Neuronal stem cell (in vitro differentiated cells): ENCODE measurements at places on chromosomes 7 and 10.

- no peak for DNase-seq
Measured at GRCh38 chr10:34112171-34112782, 702.8 kb downstream of the PARD3 start.

DNA sequence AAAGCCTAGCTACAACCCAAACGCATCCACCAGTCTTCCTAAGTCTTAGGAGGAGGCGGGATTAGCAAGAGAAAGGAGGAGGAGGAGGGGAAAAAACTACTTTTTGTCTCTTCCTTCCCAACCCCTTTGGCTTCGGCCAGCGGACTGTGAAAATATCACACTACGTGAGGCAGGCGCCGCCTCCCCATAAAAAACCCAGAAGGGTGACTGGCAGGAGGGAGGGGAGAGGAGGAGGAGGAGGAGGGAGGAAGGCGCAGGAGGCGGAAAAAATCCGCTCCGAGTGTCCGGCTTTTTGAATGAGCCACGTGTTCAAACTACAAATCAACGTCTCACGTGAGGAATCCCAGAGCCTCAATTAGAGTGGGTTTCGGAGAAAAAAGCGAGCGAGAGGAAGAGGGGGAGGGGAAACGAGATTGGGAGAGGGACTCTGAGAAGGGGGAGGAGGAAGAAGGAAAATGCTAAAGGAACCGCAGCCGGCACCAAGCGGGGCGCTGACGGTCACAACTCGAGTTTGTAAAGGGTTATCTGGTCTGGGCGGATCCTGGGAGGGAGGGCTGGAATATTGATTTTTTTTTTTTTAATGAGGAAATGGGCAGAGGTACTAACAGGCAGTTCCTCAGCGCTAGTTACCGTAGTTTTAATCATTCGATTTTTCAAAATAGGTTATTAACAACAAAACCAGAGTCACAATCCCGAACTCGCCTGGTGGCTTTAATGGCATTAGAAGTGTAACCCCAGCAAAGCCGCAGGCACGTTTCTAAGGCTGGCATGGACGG is at the start of gene IGF2BP3:
Gene IGF2BP3, minus strand, starts transcription at position 162 of the 776 bp plus-strand sequence. CDS start 381 bp downstream, outside the sequence.
- peak; percentile 98 for DNase-seq

GRCh38 chr7:132977234-132977633 is 104.7 kb downstream of the CHCHD3 start:
- no peak for DNase-seq

DNA sequence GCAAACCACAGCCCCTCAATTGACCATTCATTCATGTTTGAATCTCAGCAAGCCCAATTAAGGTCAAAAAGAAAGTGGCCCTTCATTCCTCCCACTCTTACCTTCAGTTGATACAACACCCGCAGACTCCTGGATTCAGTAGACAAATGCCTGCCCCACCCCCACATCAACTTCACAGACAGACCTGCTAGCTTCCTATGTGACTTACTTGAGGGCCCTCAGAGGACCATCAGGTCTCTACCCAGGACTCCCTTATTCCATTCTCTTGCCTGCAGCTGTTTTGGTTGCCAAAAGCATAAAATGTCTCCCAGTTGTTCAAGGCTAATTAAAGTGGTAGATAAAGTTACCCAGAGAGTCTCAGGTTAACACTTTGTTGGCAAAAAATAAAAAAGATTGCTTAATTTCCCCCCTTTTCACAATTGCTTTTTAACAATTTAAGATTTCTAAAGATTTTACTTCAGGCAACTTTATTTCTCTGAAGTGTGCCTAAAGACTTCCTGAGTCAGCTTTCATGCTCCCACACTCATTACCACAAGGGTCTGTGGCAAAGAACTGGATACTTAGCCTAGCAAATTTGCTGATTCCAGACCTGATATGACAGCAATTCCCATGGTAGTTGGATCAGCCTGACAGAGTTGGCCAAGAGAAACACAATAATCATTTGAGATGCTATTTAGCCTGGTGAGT is 3.3 kb upstream of the MTERF1 start:
- no peak for DNase-seq

DNA sequence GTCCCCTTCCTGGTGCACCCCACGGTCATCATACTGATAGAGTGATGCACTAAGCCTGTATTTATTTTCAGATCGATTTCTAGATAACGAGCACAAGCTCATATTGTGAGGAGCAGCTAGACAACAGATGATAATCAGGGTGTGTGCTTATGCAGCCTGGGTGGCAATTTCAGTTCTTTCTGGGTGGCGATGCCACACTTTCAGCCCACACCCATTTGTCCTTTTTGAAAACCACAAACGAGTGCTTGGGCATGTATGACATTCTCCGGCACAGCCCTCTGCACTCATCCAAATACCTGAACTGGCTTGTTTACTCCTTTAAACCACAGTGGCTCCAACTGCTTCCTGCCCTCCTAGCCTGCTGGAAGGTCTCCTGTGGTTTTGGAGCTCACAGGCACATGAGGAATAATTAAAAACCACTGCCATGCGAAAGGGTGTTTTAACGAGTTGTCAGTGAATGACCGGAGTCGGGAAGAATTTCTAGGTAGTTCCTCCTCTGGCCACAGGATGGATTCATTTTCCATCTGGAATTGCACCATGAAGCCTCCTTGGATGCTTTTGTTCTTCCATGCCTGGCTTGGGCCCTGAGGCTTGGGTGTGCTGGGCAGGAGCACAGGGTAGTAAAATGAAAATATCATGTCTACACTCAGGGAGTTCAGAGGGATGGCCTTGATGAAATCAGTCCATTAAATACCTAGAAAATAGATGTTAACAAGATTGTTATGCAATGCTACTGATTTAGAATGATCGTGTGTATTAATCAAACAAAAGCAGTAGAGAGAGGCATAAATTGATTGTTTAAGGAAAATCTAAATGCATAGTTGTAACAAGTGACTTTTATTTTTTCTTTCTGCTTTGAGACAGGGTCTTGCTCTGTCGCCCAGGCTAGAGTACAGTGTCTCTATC is 52.4 kb upstream of the ITGB1 start:
- no peak for DNase-seq

DNA sequence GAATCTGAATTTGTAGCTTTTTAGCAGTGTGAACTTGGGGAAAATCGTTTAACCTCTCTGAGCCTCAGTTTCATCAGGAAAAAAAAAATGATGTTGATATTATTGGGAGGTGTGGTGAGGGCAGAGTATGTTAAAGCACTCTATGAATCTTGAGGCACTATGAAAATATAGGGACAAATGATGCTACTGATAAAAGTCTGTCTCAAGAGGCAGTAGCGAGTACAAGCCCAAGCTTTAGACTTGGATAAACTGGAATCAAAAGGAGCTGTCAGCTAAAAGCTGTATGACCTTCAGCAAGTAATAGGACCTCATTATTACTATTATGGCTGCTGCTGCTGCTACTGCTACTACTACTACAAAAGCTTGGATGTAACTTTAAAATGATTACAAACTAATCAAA is 8.4 kb downstream of the ZNF277 start:
- DNase-seq, result no peak

DNA sequence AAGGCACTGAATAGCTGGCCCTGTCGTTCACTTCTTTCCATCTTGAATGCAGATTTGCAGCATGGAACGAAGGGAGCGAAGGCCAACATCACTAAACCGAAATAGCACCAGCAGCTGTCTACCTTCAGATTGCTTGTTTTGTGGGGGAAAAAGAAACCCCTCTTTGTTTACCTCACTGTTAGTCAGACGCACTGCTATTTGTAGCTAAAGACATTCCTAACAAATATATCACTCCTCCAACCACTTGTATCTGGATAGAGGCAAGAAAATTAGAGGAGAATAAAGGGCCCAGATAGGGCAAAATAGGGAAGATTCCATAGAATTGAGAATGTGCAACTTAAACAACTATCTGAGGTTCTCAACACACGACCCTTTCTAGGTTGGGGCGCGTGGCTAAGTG is 26.5 kb downstream of the ANK3 start:
- no peak for DNase-seq

- DNase-seq, result no peak
Measured at GRCh38 chr10:113865901-113866300, 11.4 kb downstream of the NHLRC2 start.

- no peak for DNase-seq
Measured at GRCh38 chr10:75508239-75508813, 76.9 kb downstream of the LRMDA start.

DNA sequence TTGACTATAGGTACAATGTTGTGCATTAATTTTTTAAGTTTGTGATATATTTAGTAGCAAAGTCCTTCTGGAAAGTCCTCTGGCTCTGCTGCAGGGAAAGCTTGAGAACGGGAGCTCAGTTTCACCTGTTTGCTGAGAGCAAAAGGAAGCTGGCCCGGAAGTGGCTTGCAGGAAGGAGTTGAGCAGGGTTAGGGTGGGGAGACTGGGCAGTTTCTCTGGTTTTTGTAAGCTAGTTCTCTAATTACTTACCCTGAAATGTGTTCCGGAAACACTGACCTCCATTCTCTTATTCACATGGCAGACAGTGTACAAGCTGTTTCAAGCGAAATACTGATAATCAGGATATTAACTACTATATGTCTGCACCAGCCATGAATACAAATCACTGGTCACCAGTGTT is 22.3 kb downstream of the MAP3K8 start:
- DNase-seq, result no peak

- no peak for DNase-seq
Measured at GRCh38 chr10:78537018-78537417, 503.4 kb downstream of the RPS24 start.

DNA sequence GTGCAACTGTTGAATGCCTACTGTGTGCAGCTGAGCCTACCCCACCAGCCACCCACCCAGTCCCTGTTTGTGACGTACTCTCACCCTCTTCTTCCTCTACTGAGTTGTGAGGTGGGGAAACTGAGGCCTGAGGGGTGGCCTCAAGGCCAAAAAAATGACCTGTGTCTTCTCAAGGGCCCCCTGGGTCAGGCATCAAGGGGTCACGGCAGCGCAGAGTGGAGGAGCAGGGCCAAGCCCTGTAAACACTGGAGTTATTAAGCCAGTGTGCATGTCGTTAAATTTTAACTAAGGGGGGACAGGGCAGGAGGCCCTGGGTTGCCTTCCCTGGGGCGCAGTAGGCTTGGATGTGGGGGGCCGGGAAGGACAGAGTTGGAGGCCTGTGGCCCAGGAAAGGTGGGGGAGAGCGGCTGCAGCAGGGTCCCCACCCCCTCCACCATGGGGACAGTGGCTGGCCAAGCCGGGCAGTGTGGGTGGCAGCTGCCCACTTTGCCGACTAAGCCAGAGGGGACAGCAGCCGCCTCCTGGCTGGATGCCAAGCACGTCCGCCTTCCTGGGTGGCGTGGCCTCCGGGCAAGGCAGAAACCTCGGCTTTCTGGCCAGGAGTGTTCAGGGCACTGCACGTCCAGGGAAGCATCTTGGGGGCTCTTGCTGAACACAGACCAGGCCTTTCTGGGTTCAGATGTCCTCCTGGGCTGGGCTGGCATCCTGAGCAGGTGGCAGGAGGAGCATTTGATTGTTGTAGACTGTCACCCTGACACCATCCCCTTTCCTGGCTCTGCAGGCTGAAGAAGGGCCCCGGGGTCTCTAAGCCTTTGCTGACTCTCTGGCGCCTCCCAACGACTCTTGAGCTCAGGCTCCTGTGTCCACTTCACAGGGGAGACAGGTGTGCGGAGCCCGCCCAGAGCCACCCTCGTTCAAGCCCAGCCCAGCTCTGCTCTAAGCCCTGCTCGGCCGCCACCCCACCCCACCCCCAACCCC is 1.9 kb downstream of the SLC29A4 start:
- DNase-seq, result no peak

GRCh38 chr10:10985361-10985760 is 32.3 kb upstream of the CELF2 start:
- no peak for DNase-seq

DNA sequence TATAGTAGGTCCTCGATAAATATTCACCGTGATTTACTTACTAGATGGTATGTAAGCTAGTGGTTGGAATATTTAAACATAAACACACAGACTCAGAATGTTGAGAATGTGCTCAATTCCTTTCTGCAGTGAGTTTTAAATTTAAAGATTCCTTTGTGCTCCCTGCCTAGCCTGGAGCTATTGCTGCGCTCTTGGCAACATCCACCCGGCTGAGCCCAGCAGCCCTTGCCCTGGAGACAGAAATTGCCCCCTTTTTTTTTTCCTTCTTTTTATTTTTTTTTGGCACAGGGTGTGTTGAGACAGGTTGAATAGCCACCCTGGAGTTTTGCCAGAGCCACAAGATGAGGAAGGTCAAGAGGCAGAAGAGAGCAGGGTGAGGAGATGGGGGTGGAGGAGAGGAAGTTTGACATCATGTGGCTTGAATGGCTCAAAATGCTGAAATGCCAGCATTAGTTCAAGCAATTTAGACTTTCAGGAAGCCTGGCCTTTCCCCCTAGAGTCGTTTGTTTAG is 180.8 kb downstream of the PRKCQ start:
- no peak for DNase-seq

- no peak for DNase-seq
Measured at GRCh38 chr10:120262857-120263547, 194.0 kb upstream of the PLPP4 start.

- DNase-seq, result no peak
Measured at GRCh38 chr7:129371487-129371886, 62.7 kb upstream of the STRIP2 start.

DNA sequence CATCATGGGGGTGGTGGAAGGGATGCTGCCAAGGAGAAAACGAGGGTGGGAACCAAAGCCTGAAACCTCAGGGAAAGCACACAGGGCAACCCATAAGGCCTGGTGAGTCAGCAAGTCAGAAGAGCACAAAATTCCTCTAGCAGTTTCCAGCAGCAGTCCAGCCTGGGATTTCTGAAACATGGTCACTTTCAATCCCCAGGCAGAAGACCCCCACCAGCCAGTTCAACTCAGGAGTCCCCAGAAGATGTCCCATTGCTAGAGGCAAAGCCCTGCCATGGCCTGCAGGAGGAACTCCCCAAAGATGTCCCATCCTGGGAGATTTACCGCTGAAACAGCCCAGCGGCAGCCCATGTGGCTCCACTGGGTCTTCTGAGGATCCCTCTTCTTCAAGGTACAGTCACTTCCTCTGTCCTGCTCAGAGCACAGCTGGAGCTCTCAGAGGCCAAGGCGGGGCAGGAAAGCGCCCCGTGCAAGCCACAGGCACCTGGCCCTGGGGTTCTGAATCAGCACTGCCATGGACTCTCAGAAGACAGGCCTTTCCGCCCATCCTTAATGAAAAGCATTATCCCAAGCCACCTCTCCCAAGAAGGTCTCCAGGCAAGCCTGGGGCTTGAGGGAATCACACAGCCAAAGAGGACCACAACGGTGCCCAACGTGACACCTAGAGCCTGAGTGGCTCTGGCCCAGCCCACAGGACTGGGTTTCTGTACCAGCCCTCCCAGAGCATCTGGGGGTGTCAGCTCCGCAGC is 196.9 kb downstream of the GRID1 start:
- DNase-seq, result no peak

GRCh38 chr7:150620617-150621371 is 11.4 kb downstream of the GIMAP6 start:
- no peak for DNase-seq

DNA sequence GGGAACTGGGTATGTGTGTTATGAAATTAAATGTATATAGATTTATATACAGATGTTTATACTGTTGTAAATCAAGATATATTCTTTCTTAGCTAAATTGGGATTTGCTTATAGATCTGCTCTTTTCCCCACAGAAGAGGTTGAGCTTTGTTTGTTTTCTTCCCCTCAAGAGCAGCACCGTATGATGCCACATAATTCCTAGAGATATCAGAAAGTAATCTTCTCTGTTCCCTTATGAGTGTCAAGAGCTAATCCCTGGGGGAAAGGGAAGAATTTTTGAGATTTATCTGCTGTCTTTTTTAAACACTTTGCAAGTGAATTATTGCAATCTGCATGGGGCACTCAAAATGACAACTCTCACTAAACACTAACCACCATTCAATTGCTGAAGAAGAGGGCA is 68.7 kb upstream of the SP4 start:
- DNase-seq, result no peak

- DNase-seq, result no peak
Measured at GRCh38 chr10:96468845-96469244, 44.9 kb downstream of the TLL2 start.
